Upper lobe of left lung (tissue), 6 donors: ENCODE measurements at places on chromosomes 6 and 20.

- H3K27ac ChIP-seq, result peak overlapping the region; percentile 71
- no peak for DNase-seq
- no peaks in the 10 kb centered on the region for H3K27me3 ChIP-seq
- H3K4me3 ChIP-seq, result no peak overlapping the region
- peaks cover 70% of the 10 kb centered on the region for H3K4me1 ChIP-seq
Observed at GRCh38 chr6:35487658-35488516, 9.0 kb downstream of the TEAD3 start.

DNA sequence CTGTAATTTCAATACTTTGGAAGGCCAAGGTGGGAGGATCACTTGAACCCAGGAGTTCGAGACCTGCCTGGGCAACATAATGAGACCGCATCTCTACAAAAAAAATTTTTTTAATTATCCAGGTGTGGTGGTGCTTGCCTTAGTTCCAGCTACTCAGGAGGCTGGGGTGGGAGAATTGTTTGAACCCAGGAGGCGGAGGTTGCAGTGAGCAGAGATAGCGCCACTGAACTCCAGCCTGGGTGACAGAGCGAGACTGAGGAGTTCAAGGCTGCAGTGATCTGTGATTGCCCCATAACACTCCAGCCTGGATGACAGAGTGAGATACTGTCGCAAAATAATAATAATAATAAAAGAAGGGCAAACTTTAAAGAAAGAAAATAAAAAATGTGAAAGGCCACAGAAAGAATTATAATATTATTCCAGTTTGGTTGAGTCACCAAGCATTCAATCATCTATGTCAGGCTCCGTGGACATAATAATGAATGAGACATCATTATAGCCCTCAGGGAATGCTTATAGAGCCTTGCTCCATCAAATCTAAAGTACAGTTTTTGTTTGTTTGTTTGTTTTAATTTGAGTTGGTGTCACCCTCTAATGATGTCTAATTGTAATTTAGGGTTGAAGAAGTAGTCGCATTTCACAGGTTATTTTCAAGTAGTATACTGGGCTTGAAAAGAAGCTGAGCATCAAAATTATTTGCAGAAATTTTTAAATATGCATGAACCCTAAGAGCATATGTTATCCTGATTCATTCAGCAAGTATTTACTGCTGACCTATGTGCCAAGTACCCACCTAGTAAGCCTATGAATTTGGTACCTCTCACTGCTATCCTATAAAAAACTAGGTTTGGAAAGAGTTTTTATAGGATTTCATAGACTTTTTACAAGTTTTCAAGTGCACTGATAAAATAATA is 15.1 kb downstream of the GLYATL3 start:
- H3K4me3 ChIP-seq, result no peak overlapping the region
- no peaks in the 10 kb centered on the region for H3K4me1 ChIP-seq
- H3K36me3 ChIP-seq, result no peaks in the 10 kb centered on the region
- H3K27me3 ChIP-seq, result no peaks in the 10 kb centered on the region

DNA sequence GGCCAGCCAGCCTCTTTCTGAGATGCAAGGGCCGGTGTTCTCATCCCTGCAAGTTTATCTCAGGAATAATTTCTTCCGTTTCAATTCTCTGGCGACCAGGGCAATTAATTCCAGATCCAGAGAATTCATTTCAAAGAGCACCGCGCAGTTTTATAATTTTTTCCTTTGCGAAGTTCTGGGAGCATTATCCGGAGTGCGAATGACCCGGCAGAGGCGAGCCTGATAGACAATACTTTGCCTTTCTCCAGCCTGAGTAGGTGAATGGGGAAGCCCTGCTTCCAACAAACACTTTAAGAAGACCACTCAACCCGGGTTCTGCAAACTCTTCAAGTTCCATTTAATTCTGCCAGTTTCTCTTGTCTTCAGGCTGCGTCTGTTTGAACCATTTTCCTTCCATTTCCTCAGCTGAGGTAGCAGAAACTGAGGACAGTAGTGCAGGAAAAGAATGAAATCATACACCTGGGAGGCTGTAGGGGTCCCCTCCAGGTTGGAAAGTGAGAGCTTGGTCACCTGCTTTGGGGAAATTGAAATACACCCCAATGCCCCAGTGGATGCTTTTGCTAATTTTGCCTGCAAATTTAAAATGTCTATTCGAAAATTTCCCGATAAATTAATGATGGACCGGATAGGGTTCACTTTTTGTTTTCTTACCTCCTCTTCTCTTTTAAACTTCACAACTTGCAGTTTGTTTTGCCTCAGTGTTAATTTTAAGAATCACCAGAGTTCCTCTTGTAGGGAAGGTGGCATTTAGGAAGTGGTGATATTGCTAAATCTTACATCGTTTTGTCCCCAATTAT is 1.1 kb downstream of the VGLL2 start:
- H3K4me3 ChIP-seq, result no peak overlapping the region
- peaks cover 31% of the 10 kb centered on the region for H3K4me1 ChIP-seq
- peaks cover 5% of the 10 kb centered on the region for H3K27me3 ChIP-seq
- no peak overlapping the region for H3K27ac ChIP-seq
- no peak for DNase-seq

DNA sequence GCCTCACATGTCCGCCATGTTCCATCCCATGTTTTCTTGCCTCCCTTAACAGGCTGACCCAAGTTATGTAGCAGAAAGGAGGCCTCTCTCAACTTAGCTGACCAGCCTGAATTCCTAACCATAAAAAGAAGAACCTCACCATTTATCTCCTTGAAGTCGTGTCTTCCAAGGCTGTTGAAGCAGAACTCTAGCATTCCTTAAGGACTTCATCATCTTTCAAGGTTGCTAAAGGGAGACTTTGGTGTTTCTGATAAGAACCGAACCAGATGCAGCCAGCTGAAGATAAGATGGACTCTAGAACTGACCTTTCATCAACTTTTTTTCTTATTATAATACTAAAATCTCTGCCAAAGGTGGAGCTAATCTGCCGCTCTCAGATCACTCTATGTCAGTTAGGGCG is 571.7 kb upstream of the SLC35B3 start:
- H3K4me1 ChIP-seq, result no peaks in the 10 kb centered on the region
- H3K36me3 ChIP-seq, result no peaks in the 10 kb centered on the region
- H3K27me3 ChIP-seq, result no peaks in the 10 kb centered on the region
- H3K27ac ChIP-seq, result no peak overlapping the region

GRCh38 chr6:1023229-1023628 is 288.7 kb upstream of the FOXQ1 start:
- no peaks in the 10 kb centered on the region for H3K36me3 ChIP-seq
- H3K27me3 ChIP-seq, result no peaks in the 10 kb centered on the region
- no peaks in the 10 kb centered on the region for H3K4me1 ChIP-seq
- H3K4me3 ChIP-seq, result no peak overlapping the region
- H3K27ac ChIP-seq, result no peak overlapping the region

DNA sequence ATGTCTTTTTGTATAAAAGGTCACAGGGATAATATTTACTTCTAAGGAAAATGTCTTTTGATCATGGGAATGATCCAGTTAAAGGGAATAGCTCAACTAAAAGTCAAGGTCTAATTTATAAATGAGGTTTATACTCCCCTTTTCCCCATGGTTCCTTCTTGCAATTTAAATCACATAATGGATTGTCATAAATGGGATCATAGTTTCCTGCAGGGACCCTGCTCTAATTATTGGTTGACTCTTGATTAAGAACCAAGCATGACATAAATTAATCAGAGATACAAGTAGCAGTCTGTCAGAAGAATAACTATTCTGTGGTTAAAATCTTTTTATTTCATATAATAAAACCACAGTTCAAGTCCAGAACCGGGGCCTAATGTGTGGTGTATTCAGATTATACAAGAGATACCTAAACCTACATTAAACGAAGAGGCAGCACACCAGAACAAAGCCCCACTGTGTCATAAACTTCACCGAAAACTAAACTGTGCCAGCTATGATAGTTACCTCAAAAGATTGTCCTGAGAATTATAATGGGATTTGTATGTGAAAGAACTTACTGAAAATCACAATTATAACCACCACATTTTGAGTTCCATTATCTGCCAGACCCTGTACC is 43.0 kb upstream of the CD83 start:
- H3K36me3 ChIP-seq, result no peaks in the 10 kb centered on the region
- no peaks in the 10 kb centered on the region for H3K4me1 ChIP-seq
- H3K4me3 ChIP-seq, result peak overlapping the region; percentile 0
- H3K27ac ChIP-seq, result no peak overlapping the region
